ENCODE measurements at places on chromosomes 3 and 15. TPM values are rescaled to one million over a fixed set of nuclear protein-coding genes. Genes with fewer than 3 reads are reported as not detected.

Gene GP9
- total RNA-seq = not detected

Gene ALDH1A2
- 47.8 TPM for total RNA-seq

Gene ABHD5
- 16.4 TPM for total RNA-seq

Gene XYLB
- total RNA-seq = 0.70 TPM

Gene WDR93
- not detected for total RNA-seq

Gene UNC13C
- total RNA-seq = 0.19 TPM

Gene ITIH1
- total RNA-seq = not detected

Gene TMEM108
- total RNA-seq = 5.1 TPM

Gene PRICKLE2
- total RNA-seq = 18.4 TPM

Gene CALML4
- 2.1 TPM for total RNA-seq

Gene DNAH1
- 2.5 TPM for total RNA-seq

Gene FAN1
- 17.3 TPM for total RNA-seq

Gene RETNLB
- total RNA-seq = not detected

Gene SCN11A
- total RNA-seq = 0.08 TPM

Gene PRRT3
- total RNA-seq = 1.9 TPM

Gene INKA1
- total RNA-seq = 1.8 TPM

Gene EPB42
- 1.1 TPM for total RNA-seq

Gene MELTF
- 6.7 TPM for total RNA-seq

Gene CKMT1B
- total RNA-seq = not detected

Gene GOLGA6L7
- total RNA-seq = not detected

Gene NBEAL2
- 15.3 TPM for total RNA-seq

Gene CASR
- not detected for total RNA-seq

Gene CORO2B
- total RNA-seq = 6.0 TPM
